ENCODE measurements at places on chromosomes 7 and 10.

- DNase-seq = no peak
Measured at GRCh38 chr10:42977032-42977416, 99.8 kb upstream of the RET start.

DNA sequence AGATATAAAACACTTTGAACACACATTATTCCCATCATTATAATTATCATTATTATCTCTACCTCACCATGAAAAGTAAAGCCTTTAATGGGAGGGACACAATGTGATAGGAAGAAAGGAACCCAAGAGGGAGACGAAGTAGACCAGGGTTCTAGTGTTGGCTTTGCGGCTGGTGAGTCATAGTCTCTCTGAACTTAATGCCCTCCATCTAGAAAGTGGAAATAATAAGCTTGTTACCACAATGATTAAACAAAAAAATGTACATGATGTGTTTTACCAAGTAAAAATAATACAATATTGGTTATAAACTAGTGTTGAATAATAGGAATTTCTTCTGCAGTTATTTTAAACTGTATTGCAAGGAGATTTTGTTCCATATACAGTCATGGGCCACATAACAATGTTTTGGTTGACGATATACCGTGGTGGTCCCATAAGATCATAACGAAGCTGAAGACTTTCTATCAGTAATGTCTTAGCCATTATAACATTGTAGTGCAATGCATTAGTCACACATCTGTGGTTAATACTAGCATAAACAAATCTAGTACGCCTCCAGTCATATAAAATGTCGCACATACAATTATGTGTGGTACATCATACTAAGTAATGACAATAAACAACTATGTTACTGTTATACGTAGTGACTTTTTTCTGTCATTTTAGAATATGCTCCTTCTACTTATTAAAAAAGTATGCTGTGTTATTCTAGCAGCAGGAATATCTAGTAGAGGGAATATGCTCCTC, 450.6 kb upstream of the SORCS1 start:
- DNase-seq = no peak

- DNase-seq = no peak
Measured at GRCh38 chr10:22629126-22629525, 85.3 kb downstream of the PIP4K2A start.

DNA sequence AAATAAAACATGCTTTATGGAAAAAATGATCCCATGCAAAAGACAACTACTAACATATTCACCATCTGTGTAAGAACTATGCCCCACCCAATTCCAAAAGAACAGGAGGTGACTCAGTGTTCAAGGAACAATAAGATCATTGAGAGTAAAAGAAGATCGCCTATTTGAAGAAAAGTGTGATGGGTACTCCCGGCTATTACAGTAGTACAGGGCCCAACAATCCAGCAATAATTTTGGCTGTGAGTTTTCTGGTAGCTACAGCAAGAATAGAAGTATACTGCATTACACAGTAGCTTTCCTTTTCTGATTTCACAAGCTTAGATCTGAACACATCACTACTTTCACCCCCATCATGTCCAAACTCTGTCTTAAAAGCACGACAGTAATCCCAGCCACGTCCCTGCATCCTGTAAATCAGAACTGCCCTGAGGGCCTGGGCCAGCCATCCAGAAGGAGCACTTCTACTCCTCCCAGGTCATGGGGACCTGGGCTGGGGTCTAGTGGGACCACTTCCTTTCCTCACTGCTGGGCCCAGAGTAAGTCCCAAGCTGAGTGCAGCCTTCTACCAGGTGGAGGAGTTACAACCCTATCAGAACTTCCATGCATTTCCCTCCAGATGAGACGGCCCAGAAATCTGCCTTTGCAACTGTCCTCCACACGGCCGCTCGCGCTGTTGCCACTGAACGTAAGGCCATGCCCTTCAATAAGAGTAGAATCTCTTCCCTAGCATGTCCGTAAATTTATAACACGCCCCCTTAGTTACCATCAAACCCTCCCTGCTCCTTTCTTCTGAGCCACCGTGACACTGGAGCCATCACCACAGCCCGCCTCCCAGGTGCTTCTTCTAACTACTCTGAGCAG, 7.9 kb downstream of the ESYT2 start:
- DNase-seq = no peak

GRCh38 chr10:71753091-71753959, 20.0 kb downstream of the VSIR start:
- no peak for DNase-seq

- no peak for DNase-seq
Measured at GRCh38 chr7:885893-886625, 9.7 kb downstream of the GET4 start.

GRCh38 chr7:97697396-97697795, 34.5 kb upstream of the TAC1 start:
- DNase-seq = no peak

DNA sequence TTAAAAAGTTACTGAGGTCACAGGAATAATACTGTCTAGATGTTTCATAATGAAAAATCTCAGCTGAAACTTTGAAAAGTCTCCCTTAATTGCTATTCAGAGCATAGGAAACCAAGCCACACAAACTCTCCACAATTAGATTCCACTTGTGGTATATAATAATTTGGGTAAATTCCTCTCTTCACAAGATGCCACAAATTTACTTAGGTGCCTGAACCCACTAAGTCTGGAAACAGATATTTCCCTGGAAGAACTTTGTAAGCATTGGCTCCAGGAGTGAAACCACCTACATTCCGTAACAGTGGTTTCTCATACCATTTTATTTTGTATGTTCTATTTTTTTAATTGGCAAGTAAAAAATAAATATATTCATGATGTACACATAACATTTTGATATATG, 493.4 kb downstream of the SEMA3D start:
- no peak for DNase-seq

- DNase-seq = no peak
Measured at GRCh38 chr10:102647443-102648268, 3.4 kb downstream of the TRIM8 start.

- DNase-seq = no peak
Measured at GRCh38 chr7:38292442-38292841, 19.0 kb upstream of the TARP start.

DNA sequence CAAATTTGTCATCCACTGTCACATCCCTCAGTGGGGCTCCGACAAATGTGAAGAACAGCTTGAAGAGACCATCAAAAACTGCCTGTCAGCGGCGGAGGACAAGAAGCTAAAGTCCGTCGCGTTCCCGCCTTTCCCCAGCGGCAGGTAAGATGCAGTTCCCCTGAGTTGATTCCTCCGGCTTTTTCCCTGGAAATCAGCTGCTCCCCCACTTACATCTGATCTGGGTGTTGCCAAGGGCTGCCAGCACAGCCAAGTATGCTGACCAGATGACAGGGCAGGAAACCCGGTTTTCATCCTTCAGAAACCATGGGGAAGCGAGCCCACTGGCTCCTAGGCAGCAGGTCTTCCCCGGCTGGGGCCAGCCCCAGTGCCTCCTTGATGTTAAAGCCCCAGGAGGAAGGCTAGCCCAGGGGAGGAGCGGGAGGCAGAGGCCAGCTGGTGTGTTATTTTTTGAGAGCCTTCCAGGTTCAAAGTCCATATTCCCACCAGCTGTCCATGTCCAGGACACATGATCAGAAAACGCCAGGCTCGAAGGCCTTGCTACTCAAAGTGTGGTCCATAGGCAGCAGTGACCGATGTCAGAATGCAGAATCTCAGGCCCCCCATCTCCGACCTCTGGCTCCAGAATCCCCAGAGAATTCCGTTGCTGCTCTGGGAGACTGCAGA, 23.4 kb downstream of the AIFM2 start:
- DNase-seq = no peak

DNA sequence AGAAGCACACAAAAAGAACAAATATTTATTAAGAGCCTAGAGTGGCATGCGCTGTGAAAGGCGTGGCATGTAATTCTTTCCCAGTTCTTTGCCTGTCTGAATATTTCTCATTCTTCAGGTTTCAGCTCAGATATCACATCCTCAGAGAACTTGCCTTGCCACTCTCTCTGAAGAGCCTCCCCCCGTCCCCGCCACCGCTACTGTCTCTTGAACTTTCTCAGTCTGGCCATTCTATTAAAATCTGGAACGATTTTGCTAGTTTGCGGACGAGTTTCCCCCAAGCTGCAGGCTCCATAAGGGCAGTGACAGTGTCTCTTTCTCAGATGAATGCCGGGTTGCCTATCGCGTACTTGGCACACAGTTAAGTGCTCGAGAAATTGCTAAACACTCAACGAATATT, 787 bp upstream of the PLEKHA1 start:
- no peak for DNase-seq
